ENCODE measurements at places on chromosomes 4 and X.

GRCh38 chrX:70166601-70167590 lies 10.4 kb upstream of the DGAT2L6 start:
- peak; percentile 74 for ATAC-seq

- ATAC-seq = no peak
Observed at GRCh38 chr4:85815796-85816459, 341.0 kb downstream of the ARHGAP24 start.

DNA sequence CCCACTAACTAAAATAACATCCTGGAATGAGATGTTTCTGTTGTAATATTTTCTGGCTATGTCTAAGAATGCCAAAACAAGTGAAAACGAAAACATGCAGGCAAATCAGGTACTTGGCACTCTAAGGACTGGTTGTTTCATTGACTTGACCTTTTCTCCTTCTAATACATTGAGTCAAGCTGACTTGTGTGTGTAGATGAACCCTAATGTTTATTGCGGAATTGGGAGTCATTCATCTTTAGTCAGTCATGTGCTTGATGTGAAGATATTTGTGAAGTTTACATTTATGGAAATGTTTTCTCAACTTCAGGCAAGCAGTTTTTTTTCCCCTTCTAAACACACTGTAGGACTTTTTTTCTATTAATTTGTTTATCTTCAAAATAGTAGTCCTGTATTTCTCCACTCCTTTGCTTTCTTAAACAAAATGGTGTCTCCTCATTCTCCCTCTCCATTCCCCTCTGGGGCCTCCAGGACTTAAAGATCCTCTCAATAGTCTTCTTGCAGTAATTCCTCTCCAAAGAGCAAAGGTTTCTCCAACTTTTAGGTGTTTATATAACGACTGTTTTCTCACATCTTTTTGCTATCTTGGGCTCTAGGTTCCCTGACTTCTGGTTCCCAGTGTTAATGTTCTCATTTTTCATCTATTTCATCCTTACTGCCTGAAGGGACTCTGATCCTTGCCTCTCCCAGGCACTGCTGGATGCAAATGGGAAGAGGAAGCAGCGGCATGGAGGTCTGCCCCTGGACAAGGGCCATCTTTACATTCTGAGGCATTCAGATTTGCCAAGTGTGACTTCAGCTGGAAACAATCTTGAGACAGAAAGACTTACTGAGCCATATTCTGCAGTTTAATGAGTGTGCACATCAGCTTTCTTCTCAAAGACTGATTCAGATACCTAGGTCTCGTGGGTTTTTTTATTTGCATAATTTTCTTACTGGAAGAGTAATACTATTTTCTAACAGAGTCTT lies 166.4 kb downstream of the ARHGAP6 start:
- peak; percentile 70 for ATAC-seq

DNA sequence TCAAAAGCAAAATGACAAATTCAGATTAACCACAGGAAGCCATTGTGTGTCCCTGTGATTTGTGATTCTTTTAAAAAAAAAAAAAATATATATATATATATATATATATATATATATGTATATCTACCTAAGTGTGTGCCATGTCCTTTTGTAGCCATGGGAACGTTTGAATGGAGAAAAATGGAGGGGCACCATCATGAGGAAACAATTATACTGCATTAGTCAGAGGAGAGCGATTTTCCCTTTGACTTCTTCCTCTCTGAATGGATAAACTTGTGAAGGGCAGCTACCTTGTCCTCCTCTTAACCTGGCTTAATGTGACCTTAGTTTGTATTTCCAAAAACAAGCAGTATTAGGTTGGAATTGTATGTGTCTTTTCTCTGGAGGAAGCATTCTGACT lies 23.3 kb upstream of the CBLL2 start:
- ATAC-seq = no peak

GRCh38 chr4:26030260-26030667 lies 116.2 kb downstream of the SMIM20 start:
- no peak for ATAC-seq

GRCh38 chr4:74682567-74683359 lies 111.6 kb downstream of the BTC start:
- peak; percentile 89 for ATAC-seq

DNA sequence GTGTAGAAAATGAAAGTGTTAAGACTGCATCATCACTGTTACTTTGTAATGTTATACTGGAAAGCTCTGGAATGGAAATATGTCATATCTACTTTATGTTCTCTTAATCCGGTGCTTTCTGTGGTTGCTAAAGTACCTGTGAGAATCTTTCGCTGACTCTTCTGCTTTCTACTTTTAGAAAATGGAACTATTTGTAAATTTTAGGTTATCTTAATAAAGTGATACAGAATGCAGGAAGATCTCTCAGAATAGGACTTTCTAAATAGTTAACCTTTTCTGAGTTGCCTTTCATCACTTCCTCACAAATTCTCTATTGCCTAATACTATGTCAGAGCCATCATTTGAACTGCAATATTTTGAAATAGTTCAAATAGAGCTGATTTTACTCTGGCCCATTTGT lies 69.3 kb downstream of the BMP2K start:
- ATAC-seq = no peak

DNA sequence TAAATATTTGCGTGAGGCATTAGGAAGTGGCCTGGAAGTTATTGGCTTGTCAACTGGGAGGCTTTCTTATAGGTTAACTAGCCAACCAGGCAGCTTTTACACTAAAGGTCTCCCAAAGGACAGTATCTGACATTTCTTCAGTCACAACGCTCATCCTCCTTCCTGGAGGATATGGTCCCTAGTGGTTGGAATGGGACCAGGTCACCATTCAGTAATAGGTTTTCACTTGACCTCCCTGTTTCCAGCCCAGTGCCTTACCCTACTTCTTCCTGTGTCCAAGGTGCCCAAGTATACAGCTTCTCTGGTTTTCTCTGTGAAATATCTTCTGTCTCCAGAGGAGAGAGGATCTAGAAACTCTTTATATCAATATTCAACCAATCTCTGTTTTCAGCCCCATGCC lies 38.5 kb downstream of the RPS6KA3 start:
- no peak for ATAC-seq

DNA sequence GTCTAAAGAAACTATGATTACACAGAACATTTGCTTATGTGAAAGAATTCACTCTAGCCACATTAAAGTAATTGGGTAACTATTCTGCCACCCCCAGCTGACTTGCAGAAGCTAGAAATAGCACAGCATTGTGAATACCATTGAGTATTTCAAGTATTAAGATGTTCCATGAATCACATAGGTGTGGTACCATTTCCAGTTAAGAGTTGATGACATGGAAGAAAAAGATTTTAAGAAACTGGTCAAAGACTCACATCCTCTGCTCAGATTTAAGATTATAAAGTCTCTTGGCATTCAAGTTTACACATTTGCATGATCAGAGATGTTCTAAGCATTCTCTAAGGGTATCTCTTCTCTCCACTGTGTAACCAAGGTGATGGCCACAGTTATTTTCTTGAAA lies 287.5 kb downstream of the CAMK2D start:
- no peak for ATAC-seq

DNA sequence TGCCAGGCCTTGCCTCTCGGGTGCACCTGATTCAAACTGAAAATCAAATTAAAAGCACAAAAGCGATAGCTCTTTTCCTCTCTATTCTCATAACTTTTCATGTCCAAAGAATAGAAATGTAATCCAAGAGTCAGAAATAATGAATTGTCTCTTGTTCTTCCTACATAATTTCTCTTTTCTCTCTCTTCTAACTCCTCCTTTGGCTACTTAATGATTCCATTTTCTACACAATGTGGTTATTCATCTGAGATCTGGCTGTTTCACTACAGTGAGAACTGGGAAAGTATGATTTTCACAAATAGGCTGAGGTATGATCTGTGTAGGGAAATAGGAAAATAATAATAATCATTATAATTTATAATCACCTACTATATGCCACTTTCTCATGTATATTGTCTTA lies 703.5 kb downstream of the PDHA2 start:
- ATAC-seq = no peak

DNA sequence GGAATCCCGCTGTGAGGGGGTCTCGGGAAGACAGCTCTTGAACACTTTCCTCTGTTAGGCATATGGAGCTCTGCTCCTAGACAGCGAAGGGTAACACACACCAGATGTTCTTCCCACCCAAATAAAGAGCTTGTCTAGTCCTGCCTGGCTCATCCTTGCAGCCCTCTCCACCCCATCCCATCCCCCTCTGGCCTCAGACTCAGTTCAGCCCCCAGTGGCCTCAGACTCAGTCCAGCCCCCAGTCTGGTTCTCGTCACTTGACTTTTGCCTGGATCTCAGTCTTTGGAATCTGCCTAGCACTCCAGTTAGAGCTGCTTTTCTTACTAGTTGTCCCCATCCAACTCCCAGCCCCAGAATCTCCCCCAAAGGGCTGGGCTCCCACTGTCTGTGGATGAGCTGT lies 14.9 kb downstream of the RAB33A start:
- ATAC-seq = peak; percentile 40

DNA sequence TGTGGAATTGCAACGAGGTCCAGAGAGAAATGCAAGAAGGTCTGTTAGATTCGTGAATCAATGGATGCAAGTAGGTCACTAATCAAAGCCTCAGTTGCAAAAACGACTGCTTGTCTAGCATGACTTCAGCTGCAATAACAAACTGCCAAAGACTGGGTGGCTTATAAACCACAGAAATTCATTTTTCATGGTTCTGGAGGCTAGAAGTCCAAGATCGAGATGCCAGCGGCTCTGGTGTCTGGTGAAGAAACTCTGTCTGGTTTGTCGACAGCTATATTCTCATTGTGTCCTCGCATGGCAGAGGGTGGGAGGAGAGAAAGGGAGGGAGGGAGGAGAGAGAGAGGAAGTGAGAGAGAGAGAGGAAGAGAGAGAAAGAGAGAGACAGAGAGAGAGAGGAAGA lies 114.7 kb downstream of the MXRA5 start:
- ATAC-seq = no peak

GRCh38 chr4:6926681-6927478 lies 17.3 kb downstream of the TBC1D14 start:
- ATAC-seq = peak; percentile 91

DNA sequence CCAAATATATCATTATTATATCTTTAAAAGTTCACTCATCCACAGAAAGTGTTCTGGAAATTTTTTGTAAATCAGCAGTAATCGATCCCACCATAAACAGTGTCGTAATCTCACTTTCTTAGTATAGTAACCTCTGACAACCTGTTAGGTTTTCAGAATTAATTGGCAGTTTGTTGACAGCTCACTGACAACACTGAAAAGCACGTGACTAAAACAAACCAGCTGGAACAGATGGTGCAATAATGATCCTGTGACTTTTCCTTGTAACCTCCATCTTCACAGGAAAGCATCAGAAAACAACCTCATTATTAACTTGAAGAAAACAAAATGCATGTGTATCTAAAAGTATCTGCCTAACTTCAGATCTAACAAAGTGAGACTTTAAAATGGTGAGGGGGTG lies 48.5 kb downstream of the FSTL5 start:
- ATAC-seq = no peak

GRCh38 chrX:130091980-130092522 lies 18.2 kb downstream of the ELF4 start:
- ATAC-seq = peak; percentile 18

GRCh38 chr4:176902710-176903323 lies 110.1 kb upstream of the VEGFC start:
- ATAC-seq = peak; percentile 71

- no peak for ATAC-seq
Observed at GRCh38 chr4:184136525-184136924, 81.1 kb downstream of the ENPP6 start.

GRCh38 chr4:149202117-149202516 lies 613.5 kb downstream of the IQCM start:
- ATAC-seq = no peak

GRCh38 chrX:3501833-3502535 lies 155.5 kb upstream of the MXRA5 start:
- ATAC-seq = no peak

DNA sequence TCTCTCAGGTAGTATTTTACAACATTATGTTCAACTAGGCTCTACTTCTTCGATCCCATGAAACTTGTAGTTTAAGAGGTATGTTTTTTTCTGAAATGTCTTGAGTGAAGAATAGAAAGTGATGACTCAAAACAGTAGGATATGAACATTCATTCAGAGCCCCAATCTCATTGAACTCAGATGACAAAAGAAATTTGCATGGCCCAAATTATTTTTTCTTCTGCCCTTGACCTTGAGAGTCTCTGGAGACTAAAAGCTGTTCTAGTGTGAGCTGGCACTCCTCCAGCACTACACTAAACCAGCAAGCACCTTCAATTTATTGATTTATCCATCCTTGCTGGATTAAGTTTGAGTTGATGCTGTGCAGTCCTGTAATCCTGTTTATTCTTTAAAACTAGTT lies 4.0 kb downstream of the DCLK2 start:
- no peak for ATAC-seq

DNA sequence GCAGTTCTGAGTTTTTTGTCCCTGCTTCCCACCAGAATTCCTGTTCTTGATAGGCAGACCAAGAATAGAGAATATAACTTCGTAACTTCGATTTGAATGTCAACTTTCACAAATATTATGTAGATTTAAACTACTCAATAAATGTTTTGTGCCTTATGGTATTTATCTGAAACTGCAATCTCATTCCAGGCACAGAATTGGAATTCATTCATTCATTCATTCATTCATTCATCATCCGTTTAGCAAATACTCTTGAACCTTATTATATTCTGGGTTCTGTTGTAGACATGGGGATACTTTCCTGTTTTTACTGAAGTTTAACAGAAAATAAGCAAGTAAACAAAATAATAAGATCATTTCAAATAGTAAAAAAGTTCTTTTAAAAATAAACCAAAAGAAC lies 324.4 kb downstream of the UNC5C start:
- ATAC-seq = no peak

- ATAC-seq = no peak
Observed at GRCh38 chr4:5504486-5504885, 203.9 kb downstream of the EVC2 start.

Data from SK-N-SH treated with all-trans-retinoic acid at 6 μM for 48 hours (cell line).